Left cardiac atrium (tissue), 4 donors: ENCODE measurements at places on chromosomes 1 and 21. TPM values are rescaled to one million over a fixed set of nuclear protein-coding genes. Genes with fewer than 3 reads are reported as not detected.

DNA sequence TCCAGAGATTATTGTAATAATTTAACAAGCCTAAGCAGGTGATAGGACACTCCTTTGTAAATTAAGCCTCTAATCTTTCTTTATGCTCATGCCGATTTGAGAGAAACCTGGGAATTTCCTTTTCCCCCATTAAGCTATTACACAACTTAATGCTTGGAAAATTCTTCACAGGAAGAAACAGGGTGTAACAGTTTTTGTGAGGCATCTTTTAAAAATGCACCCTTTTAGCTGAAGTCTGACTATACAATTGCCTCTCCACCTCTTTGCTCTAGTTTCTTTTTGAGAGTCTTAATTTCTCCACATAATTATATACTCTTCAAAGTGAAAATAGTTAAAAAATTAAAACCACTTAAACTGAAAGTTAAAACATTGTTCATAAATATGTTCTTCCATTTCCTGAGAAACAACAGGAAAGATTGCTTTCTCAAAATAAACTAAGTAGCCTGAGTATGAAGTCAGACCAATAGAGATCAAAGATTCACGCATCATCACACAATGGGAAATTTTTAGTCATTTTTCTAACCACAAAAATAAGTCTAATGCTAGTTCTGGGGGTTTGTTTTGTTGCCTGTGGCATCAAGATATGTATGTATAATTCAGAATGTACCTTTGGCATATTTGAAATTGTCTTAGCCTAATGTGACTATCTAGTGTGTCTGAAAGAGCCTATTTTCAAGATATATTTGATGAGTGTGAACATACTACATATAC, 34.7 kb downstream of the LRRC8D start:
- DNase-seq, result no peak

DNA sequence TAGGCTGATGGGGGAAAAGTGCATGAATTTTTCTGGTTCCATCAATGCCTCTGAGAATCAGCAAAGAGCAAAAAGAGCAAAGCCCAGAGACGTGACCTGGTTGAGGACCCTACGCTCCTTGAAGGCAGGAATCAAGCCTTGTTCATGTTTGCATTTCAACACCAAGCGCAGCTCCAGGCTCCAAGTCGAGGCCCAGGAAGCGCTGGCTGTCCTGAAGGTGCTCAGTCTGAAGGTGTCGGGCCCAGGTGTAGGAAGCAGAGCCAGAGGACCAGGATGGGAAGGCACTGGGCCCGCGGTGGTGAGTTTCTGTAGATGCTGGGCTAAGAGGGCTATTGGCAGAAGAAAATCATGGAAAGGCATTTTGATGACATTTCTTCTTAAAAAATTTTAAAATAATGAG, 25.6 kb upstream of the KCNE2 start:
- DNase-seq, result no peak

DNA sequence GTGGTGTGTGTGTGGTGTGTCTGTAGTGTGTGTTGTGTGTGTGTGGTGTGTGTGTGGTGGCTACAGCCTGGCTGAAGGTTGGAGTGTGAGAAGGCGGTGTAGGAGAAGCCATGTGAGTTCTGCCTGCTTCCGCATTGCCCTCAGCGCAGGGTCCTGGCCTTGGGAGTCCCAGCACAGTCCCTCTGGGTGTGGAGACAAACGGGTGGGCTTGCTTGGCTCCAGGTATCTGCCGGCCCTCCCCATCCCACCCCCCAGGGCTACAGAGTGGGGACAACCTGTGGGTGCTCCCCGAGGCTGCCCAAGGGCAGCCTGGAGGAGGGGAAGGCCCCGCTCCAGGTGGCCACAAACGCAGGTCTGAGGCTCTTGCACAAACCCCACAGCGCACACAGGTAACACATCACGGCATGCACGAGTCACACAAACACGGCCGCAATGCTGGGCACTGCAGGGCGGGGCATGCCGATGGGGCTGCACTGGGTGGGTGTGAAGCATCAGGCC, 31.7 kb upstream of the ADARB1 start:
- no peak for DNase-seq

- no peak for DNase-seq
These were observed 8.2 kb downstream of the KCNA2 start for GRCh38 chr1:110597966-110598365.

DNA sequence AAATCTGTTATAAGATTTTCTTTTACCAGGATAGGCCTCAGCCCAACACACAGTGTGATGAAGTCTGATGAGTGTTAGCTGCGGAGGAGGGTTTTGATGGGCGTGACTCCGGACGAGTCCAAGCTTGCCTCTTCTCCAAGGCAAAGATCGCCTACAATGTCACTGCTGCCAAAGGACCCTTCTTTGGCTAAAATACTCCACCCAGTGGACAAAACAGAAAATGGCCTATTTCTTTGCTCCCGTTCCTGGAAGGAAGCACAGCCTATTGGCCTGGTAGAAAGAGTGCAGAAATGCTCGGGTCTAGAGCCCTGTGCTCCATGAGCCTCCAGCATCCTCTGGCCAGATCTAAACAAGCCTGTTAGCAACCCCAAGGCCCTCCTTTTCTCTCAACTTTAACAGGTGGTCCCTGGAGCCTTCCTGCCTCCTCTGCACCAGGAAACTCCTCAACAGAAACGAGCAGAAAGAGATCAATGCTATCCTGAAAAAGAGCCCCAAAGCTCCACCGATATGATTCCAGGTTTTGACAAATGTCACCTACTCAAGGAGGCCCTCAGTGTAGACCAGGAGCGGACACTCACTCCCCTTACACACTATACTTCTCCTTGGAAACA, 3.4 kb upstream of the CASQ2 start:
- peak; percentile 73 for DNase-seq

GRCh38 chr1:78619803-78620579, at the start of gene IFI44L:
Gene IFI44L (plus strand): TSS chr1:78620448. CDS start chr1:78627916, 7,468 bp downstream.
- DNase-seq, result peak; percentile 27

DNA sequence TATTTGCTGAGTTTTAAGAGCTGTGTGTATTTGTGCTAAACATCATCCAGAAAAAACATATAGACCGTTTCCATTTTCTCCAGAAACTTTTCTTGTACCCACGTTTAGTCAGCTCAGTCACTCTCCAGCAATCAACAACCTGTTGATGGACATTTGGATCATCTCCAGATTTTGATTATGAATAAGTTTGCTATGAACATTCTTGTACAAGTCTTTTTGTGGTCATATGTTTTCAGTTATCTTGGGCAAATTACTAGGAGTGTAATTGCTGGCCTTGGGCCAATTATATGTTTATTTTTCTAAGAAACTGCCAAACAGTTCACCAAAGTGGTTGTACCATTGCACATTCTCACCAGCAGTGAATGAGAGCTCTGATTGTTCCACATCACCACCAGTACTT, 221.8 kb downstream of the CENPF start:
- DNase-seq, result no peak

DNA sequence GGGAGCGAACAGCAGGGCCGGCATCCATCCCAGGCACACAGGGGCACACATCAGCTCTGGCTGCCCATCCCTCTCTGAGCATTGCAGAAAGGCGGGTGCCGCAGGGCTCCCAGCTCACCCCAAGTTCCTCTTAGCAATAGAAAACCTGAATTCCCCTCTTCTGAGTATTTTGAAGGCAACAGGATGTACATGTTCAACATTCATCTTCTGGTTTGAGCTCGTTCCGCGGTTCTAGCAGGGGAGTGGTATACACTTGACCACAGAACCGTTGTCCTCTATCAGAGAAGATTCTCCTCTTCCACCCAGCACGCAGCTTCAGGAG, 23.6 kb downstream of the ACTA1 start:
- no peak for DNase-seq

KRTAP6-2 gene
- total RNA-seq, result not detected

XCL2 gene
- not detected for total RNA-seq

COL8A2 gene
- 3.8 TPM for total RNA-seq

PIGR gene
- total RNA-seq, result 0.16 TPM
